ENCODE measurements at places on chromosomes 11 and 22.

DNA sequence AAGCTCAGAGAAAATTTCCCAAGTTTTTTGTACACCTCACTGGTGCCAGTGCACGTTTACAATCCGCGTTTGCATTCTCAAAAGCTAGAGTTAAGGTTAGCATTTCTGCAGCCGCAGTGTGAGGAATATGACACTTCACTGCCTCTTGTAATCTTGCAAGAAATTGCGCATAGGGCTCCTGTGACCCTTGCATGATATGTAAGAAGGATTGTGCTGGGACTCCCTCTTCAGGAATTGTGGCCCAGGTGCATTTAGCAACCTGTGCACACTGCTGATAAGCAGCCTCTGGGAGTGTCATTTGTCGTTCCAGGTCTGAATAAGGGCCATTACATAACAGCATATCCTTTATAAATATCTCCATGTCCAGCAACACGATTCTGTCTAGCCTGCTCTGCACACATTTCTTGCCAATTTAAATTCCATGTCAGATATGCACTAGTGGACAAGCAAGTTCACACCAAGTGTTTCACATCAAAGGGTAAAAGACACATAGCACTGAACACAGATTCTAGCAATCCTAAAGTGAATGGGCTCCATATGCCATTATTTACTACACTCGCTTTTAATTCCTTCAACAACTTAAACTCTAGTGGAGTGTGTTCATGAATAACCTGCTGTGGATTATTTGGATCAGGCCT lies 69.2 kb upstream of the INCENP start:
- DNase-seq, result no peak

GRCh38 chr11:101091781-101092180 lies 37.8 kb downstream of the PGR start:
- no peak for DNase-seq

DNA sequence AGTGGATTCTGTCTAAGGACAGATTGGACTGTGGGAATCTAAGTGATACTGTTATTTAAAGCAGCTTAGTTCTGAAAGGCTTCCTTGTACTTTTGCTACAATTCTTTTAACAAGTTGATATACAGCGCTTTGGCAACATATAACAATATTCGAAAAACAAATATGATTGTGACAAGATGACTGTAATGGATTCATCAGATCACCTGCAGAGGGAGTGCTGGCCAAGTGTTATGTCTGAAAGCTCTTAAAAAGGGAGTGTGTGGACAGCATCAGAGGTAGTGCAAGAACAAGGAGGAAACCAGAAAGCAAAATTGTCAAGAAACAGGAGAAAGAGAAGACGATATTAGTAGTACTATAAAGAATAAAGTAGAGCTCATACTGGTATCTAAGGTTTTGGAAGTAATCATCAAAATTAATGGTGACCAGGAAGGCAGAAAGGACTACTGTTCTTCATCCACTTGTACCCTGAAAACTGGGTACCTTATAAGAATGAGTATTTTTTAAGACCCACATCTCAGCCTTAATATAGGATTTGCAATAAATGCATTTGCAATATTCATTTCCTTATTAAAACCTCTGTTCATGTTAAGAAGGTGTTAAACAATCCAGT lies 1112.0 kb upstream of the CCDC90B start:
- DNase-seq, result no peak

GRCh38 chr11:68538025-68538424 lies 77.5 kb downstream of the PPP6R3 start:
- no peak for DNase-seq

DNA sequence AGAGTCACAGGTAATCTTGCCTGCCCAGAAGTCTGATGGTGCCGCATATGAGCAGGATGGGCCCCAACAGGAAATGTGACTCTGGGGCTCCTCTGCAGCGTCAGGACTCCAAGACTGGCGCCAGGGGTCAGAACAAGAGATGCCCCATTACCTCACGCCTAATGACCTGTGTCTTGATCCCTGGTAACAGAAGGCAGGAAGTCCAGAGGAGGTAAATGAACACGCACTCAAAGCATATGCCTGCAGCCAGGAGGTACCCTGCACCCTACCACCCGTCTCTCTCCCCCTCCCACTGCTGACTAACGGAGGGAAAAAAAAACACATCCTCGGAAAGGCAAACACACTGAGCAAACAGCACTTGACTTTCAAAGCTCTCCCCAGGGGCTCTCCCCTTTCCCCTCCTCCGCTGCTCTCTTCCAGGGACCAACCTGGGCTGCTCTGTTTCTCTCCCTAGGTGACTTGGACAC lies 37.3 kb downstream of the ABCC8 start:
- no peak for DNase-seq

- DNase-seq, result no peak
These were observed 21.9 kb downstream of the TPBGL start for GRCh38 chr11:75262436-75262835.

GRCh38 chr11:1299621-1300020 lies 9.8 kb downstream of the TOLLIP start:
- no peak for DNase-seq

GRCh38 chr11:123045101-123045500 lies 16.8 kb downstream of the HSPA8 start:
- no peak for DNase-seq

GRCh38 chr11:130478881-130479280 lies 30.4 kb downstream of the ADAMTS15 start:
- DNase-seq, result no peak

- DNase-seq, result no peak
These were observed 1185.4 kb downstream of the LRRC4C start for GRCh38 chr11:40274017-40274416.

DNA sequence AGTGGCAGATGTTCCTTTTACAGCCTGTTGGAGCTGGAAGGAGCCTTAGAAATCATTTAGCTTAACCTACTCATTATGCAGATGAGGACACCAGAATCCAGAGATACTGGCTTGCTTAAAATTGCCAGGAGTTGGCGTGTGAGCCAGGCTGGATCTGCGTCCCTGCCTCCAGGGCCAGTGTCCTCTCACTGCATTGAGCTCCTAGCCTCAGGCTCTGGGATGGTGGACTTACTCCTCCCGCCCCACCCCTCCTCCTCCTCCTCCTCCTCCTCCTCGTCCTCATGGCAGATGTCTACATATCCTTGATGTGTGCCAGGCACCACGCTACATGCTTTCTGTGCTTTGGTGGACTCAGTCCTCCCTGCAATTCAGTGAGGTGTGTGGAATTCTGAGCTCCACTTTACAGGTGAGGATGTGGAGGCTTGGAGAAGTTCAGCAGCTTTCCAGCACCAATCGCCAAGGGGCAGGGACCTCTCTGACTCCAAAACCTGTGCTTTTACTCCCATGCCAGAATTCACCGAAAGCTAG lies 24.1 kb downstream of the ADAMTS15 start:
- DNase-seq, result no peak

DNA sequence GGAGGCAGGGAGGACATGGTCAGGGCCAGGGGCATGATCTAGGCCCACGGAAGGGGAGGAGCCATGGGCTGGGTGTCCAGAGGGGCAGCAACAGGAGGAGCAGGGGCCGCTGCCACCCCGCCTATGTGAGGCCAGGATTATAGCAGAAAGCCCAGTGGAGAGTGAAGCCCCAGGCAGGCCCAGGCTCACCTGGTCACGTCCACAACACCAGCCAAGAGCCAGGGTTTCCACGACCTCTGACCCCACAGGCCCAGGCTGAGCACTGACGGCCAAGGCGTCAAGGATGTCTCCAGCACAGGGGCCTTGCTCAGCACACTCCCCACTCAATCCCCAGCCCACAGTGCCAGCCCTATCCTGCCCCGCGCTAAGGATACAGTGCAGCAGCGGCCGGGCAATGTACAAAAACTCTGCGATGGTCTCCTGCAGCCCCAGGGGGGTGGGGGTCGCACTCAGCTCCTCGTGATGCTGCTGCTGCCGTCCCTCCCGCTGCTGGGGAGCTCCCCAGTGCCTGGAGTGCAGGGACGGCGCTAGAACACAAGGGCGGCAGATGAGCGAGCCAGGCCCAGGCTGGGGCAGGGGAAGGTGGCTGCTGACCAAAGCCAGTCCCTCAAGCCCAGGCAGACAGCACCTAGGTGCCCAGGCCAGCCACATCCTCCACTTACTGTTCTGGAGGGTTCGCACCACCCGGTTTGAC lies 3.6 kb downstream of the PEX16 start:
- DNase-seq, result no peak

- no peak for DNase-seq
These were observed 15.3 kb downstream of the LSP1 start for GRCh38 chr11:1868056-1868635.

DNA sequence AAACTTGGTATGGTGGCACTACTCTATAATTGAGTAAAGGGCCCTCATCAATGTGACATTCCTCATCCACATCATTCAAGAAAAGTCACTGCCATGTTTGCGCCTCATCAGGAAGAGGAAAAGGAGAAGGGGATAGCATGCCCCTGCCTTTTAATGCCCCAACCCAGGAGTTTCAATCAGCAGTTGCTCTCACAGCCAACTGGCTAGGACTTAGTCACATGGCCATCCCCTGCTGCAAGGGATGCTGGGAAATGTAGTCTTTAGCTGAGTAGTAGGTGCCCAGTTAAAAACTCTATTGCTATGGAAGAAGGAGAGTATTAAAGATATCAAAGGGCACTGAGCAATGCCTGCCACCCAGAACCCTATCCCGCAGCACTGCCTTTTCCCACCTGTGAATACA lies 10.9 kb upstream of the CCND1 start:
- no peak for DNase-seq

GRCh38 chr11:99325847-99326246 lies 305.1 kb downstream of the CNTN5 start:
- no peak for DNase-seq

DNA sequence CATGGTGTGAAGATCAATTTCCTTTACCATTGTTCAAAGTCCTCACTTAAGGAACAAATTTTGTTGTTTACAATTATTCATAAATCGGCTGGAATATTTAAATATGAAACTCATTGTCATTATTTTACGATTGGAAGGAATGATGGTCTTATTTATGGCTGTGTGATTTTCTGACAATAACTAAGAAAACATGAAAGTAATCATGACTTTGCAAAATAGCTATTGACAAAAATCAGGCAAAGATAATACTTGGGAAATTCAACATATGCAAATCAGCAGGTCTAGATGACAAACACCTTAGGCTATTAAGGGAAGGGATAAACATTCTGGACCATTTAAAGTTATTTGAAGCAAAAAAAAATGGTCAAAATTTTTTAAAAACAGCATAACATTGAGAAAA lies 654.8 kb upstream of the CNTN5 start:
- DNase-seq, result no peak

GRCh38 chr11:68844376-68844775 lies 2.7 kb upstream of the CPT1A start:
- no peak for DNase-seq

- DNase-seq, result no peak
These were observed 27.2 kb downstream of the WEE1 start for GRCh38 chr11:9600644-9601036.

- DNase-seq, result no peak
These were observed 937 bp upstream of the C1QTNF6 start for GRCh38 chr22:37188901-37189466.

DNA sequence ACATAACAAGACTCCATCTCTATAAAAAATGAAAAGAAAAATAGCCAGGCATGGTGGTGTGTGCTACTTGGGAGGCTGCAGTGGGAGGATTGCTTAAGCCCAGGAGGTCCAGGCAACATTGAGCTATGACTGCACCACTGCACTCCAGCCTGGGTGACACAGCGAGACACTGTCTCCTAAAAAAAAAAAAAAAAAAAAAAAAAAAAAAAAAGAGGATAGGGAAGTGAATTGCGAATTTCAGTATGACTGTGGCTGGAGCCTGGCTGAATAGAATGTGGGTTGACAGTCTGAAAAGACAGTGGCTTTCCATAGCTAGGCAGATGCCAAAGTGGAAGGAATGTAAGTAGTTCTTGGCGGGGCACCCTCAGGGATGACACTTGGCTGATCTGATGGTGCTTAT lies 6.4 kb upstream of the LDHAL6A start:
- no peak for DNase-seq

DNA sequence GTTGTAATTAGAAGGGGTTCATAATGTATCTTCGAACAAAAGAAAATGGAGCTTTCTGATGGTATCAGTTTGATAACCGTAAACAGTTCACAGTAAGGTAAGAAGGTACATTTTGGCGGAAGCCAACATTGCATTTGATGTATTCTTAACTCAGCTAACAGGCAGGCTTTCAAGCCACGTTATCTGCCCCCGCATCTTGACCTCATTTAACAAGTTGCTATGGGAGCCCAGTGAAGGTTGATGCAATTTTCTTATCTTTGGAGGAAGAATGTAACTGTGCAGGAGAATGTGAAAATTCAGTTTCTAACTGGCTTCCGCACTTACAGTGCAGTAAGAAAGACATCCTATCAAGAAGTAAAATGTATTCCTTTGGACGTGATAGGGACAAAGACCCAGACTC lies 110.6 kb downstream of the ETS1 start:
- DNase-seq, result no peak

DNA sequence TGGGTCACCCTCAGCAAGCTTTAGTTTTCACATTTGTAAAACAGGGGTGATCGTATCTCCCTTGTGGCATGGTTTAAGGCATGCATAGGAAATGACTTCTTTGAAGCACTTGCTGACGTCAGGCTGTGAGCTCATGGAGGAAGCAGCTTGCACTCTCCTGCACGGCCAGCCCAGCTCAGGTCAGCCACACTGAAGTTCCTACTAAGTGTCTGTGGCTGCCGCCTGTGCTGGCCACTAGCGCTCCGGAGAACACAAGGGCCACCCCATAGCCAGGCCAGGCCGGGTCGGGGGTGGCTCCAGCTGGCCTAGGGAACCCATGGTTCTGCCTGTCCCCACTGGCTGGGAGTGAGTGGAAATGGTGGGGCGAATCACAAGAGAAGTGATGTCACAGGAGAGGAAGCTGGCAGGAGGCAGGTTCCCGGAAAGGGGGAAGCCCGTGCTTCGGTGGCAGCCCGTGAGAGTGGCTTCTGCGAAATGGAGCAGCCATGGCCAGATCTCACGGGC lies 28.2 kb downstream of the KCTD17 start:
- no peak for DNase-seq

DNA sequence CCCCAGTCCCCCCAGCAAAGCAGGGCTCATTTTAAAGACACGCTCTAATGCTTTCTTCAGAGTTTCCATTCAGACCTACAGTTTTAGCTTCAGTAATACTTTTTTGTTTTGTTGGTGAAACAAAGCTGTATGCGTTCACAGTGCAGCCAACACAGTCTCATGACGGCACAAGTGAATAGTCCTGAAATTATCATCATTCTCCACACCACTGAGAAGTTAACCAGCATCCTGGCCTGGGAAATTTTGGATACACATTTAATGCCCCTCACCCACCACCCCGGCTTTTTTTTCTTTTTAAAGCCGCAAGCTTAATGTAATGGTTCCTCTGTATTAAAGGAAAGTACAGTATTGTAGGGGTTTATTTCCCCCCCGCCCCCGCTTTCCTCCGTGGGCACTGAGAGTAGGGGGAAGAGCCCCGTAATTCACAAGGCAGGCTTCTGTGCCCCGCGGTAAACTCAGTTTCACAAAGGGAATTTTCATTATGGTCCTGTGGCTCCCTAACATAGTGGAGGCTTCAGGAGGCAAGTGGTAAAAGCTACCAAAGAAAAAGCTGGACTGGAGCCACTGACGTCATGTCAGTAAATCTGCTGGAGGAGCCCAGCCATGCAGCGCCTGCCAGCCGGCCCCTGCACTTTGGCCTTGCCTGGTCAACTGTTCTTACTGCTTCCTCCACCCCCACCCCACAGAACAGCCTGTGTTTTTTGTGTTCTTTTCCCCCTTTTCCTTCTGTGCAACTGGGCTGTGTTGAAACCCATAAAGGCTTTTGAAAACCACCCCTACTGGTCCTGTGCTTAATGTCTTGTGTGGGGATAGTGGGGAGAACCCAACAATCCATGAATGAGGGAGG lies 18.2 kb downstream of the TEAD1 start:
- DNase-seq, result peak; percentile 51
